ENCODE measurements at places on chromosomes 6 and 20. TPM values are rescaled to one million over a fixed set of nuclear protein-coding genes. Genes with fewer than 3 reads are reported as not detected.

DNA sequence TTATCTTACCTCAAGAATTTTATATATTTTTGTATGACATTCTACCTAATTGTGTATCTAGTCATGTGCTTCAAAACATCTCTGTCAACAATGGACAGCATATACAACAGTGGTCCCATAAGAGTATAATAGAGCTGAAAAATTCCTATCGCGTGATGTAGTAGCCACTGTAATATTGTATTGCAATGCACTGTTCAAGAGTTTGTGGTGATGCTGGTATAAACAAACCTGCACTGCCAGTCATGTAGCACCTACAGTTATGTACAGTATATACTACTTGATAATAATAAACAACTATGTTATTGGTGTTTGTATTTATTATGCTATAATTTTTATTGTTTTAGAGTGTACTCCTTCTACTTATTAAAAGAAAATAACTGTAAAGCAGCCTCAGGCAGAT lies 672.7 kb downstream of the CD109 start:
- no peak for DNase-seq

Gene ECHDC1
- 60.0 TPM for total RNA-seq

DNA sequence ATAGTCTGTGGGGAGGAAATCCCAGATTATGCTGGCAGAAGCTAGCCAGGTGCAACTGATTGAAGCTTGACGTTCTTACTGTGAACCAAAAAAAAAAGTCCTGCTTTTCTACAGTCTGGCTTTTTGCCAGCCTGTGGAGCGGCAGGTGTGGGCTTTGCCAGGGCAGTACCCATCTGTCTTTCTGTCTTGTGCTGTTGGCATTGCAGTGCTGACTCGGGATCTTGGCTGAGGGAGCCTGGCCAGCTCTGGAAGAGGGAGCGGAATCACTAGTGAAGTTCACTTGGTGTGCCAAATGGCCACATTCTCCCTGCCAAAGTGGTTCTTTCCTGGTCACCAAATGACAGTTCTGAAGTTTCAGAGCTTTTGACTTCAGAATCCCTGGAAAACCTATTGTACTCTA lies 5.0 kb downstream of the KIF3B start:
- DNase-seq: no peak

- no peak for DNase-seq
These were observed 93.2 kb upstream of the HS3ST5 start for GRCh38 chr6:114435985-114436384.

DNA sequence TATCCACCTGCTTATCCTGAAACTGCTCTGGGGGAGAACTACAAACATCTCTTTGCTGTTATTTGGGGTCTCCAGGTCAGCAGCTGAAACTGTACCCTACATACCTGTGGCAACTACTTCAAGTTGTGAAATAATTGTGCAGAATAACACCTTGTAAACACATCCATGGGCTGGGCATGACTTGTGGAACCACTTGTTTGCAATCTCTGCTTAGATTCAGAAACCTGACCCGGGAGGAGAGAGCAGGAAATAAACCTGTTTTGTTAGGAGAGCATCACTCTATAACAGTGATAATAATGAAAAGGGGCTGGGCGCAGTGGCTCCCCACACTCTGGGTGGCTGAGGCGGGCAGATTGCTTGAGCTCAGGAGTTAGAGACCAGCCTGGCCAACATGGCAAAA lies 183.1 kb downstream of the NFATC2 start:
- DNase-seq: no peak

Gene XKR7
- total RNA-seq: 2.3 TPM

Measured in WTC11 (cell line).